Neuronal stem cell (in vitro differentiated cells): ENCODE measurements at places on chromosomes 13 and 19.

DNA sequence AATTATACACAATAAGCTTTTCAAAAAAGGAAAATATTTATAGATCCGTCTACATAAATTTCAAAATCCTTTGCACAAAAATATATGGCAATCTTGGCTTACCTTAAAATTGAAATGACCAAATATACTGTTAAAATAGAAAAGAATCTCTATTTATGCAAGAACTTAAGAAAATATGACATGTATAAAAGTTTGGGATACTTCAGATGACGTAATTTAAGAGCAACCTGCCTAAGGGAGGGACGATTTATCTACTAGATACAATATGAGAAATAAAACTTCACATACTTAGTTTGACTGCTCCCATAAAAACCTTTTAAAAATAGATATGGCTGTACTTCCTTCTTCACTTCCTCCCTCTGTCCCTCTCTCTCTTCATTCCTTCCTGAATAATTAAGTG is 587.3 kb upstream of the SPRY2 start:
- no peak overlapping the region for H3K27ac ChIP-seq
- H3K27me3 ChIP-seq, result no peaks in the 10 kb centered on the region
- no peaks in the 10 kb centered on the region for H3K36me3 ChIP-seq
- DNase-seq, result no peak

- no peaks in the 10 kb centered on the region for H3K27me3 ChIP-seq
- DNase-seq, result no peak
- H3K4me1 ChIP-seq, result no peaks in the 10 kb centered on the region
- H3K27ac ChIP-seq, result no peak overlapping the region
Observed at GRCh38 chr13:82713687-82714405, 1168.4 kb downstream of the SLITRK1 start.

DNA sequence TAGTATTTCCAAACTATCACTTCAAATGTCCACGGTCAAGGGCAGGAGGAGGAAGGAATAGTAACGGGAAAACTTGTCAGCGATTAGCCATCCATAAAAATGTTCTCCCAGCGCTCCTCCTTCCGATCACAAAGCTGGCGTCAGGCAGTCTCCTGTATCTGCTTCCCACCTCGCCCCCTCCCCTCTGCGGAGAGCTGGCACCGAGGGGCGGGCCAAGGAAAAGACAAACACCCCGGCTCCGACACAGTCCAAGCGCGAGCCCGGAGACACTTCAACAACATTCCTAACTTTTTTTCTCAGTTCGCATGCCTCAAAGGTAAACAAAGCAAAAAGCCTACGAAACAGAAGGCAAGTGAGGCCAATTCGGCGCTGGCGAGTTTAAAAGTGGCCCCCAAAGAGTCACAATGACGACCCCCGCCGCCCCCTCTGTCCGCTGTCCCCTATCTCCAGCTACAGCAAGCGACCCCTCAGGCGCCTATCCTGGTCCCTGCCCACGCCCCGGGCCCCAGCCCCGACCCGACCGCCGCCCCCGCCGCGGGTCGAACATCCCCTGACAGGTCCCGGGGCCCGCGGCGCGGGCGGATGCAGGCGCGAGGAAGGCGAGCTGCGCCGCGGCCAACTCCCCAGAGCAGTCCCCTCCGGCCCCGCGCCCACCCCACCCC is 736 bp downstream of the SMAD9 start:
- H3K27ac ChIP-seq, result no peak overlapping the region
- DNase-seq, result peak; percentile 37
- peak overlapping the region; percentile 85 for H3K4me3 ChIP-seq
- H3K4me1 ChIP-seq, result peaks cover 21% of the 10 kb centered on the region

DNA sequence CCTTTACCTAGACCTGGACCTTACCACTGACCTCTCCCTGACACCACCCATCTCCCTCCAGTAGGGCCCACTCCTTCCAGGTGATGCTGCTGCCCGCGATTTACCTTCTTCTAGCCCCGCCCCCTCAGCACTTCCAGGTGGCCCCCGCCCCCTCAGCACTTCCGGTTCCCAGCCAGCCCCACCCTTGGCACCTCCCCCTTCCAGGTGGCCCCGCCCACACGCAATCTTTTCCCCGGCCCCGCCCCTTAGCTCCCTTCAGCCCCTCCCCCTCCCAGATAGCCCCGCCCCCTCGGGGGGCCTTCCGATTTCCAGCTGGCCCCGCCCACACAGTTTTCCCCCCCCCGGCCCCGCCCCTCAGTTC is 586 bp downstream of the LIG1 start:
- peak; percentile 67 for DNase-seq
- H3K4me3 ChIP-seq, result peak overlapping the region; percentile 97

DNA sequence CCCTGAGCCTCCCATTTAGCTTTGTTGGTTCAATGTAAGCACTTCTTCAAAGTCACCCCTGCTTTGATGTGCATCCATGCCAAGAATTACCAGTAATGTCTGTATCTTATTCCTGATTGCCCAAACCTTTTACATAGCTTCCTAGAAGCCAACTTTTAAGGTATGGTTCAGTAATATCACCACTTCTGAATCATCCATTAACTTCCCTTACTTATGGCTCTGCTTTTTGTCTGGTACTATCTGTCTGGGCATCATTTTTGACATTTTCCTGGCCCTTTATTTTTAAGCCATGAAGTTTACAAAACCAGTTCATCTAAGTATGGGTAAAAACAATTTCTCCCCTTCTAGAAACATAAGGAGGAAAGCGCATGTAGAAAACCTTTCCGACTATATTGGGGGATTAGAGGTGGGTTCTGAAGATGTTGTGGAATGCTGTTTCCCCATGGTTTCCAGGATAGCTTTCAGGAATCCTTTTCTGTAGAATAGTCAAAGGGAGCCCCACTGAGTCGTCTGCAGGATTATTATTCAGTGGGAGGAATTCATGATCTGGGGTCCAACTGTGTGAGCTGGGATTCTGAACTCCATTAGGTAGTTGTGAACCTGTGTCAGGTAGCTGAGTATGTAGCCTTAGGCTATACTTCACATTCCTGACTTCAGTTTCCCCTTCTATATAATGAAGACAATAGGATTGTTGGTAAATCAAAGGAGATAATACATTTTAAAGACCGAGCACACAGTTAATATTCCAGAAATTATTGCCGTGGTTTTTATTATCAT is 163.8 kb downstream of the SUCLA2 start:
- H3K4me1 ChIP-seq, result peaks cover 9% of the 10 kb centered on the region
- H3K27me3 ChIP-seq, result no peaks in the 10 kb centered on the region
- H3K36me3 ChIP-seq, result no peaks in the 10 kb centered on the region
- DNase-seq, result no peak
- H3K27ac ChIP-seq, result no peak overlapping the region
- H3K4me3 ChIP-seq, result no peak overlapping the region

DNA sequence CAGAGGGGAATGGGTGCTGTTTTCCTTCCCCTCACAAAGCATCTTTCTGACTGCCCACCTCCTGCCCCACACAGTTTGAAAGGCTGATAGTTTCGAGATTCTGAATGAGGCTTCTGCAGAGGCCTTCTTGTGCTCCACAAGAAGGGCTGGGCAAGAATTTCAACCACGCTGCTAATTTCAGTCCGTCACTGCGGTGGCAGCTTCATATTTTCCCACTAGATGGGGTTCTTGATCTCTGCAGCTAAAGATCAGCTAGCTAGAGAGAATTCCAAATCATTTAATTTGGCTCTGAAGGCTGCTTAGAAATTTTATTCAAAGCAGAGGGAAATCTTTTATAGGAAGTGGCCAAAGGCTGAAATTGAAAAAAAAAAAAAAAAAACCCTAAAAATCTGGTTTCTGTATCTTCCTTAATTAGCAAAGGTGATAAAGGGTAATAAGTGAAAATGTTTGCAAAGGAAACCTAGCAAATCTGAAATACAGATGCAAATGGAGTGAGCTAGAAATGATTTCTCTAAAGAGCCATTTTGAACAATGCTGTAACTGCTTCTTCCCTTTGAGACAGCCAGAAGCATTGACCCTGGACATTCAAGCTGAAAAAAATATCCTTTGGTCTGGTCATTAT is 38.0 kb upstream of the C13orf42 start:
- DNase-seq, result peak; percentile 51
- no peaks in the 10 kb centered on the region for H3K4me1 ChIP-seq
- H3K27me3 ChIP-seq, result no peaks in the 10 kb centered on the region
- H3K36me3 ChIP-seq, result no peaks in the 10 kb centered on the region
- no peak overlapping the region for H3K27ac ChIP-seq

DNA sequence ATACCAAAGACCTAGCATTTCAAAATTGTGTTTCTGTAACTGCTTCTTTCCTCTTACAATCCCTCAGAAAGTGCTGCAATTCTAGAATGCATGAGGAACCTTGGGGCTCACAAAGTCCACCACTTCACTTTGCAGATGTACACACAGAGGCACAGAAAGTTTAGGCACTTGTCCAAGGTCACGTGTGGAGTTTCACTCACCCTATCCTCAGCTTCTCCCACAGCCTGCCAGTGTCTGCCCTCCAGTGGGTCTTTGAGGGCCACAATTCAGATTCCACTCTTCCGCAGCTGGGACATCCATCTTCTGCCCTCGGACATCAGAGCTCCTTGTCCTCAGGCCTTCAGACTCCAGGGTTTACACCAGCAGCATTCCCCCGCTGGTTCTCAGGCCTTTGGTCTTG is 210.5 kb upstream of the SERP2 start:
- DNase-seq, result no peak
- no peaks in the 10 kb centered on the region for H3K4me1 ChIP-seq
- peaks cover under 1% of the 10 kb centered on the region for H3K27me3 ChIP-seq
- no peak overlapping the region for H3K4me3 ChIP-seq

- no peak for DNase-seq
- no peaks in the 10 kb centered on the region for H3K4me1 ChIP-seq
- no peaks in the 10 kb centered on the region for H3K36me3 ChIP-seq
Observed at GRCh38 chr19:27652281-27652680, 1560.7 kb downstream of the UQCRFS1 start.

GRCh38 chr13:25132751-25133390 is 36.9 kb downstream of the PABPC3 start:
- H3K4me1 ChIP-seq, result peaks cover 3% of the 10 kb centered on the region
- DNase-seq, result no peak
- no peak overlapping the region for H3K27ac ChIP-seq
- H3K36me3 ChIP-seq, result no peaks in the 10 kb centered on the region
- H3K27me3 ChIP-seq, result peaks cover 14% of the 10 kb centered on the region

DNA sequence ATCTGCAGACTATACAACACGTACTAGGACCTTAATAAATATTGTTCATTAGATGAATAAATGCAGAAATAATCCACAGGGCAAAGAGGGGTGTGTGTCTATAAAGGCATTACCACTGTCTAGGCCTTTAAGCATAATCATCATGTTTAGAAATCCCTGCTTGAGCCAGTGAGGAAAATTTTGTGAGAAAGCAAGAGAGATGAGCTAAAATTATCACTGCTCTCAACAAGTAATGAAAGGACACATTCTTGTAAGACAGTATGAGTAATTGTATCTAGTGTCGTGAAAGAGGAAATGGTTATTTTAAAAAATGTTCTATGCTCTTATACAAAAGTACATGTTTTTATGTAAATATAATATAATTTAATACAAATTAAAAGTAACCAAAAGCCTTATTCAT is 1699.4 kb downstream of the PCDH9 start:
- DNase-seq, result no peak
- no peaks in the 10 kb centered on the region for H3K27me3 ChIP-seq
- H3K4me3 ChIP-seq, result no peak overlapping the region
- no peak overlapping the region for H3K27ac ChIP-seq

DNA sequence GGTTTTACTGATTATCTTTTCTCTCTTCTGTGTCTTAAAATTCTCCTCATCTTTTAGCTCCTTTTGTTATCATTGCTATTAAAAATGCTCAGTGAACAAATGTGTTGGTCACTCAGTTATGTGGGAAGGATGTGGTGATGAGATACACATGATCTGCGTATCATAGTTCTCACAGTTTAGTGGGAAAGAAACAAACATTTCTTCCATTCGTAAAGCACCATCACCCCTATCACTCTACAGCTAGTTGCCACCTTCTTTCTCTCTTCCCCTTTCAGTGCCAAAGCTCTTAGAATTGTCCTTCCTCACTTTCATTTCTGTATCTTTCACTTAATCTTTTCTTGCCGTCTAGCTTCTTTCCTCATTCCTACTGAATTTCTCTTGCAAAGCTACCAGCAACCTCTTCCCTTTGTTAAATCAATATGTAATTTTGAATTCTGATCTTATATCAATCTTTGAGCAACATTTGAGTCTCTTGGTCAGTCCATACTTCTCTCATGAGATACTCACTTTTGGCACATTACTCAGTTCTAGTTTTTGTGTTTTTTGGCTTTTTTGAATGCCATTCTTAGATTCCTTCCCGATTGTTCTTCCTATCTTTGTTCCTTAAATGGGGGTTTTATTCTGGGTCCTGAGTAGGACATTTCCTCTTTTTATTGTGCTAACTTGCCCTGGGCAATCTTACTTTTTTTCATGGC is 122.3 kb downstream of the PCCA start:
- no peaks in the 10 kb centered on the region for H3K4me1 ChIP-seq
- no peak overlapping the region for H3K4me3 ChIP-seq
- DNase-seq, result no peak
- H3K27ac ChIP-seq, result no peak overlapping the region
- H3K36me3 ChIP-seq, result peaks cover 50% of the 10 kb centered on the region
- no peaks in the 10 kb centered on the region for H3K27me3 ChIP-seq
